ENCODE measurements at places on chromosomes 12 and 14. TPM values are rescaled to one million over a fixed set of nuclear protein-coding genes. Genes with fewer than 3 reads are reported as not detected.

- peaks cover 5% of the 10 kb centered on the region for H3K36me3 ChIP-seq
- H3K27me3 ChIP-seq: no peaks in the 10 kb centered on the region
- peak overlapping the region; percentile 50 for H3K27ac ChIP-seq
Observed at GRCh38 chr12:67669217-67669933, 20.8 kb downstream of the DYRK2 start.

DNA sequence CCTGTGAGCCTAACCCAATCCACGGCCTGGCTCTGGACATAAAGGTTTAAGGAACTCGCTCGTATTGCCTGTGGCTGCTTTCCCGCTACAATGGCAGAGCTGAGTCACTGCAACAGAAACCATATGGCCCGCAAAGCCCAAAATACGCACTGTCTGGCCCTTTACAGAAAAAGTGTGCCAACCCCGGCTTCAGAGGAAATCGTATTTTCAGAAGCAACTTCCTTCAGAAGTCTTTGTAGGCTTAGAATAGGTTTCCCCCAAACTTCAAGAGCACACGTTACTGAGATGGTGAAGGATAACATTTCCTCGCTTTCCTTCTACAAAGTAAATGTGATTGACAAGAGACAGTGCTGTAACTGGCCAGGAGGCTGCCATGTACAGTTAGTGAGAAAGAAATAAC is 34.8 kb upstream of the TESC start:
- no peak for DNase-seq
- no peaks in the 10 kb centered on the region for H3K36me3 ChIP-seq
- no peaks in the 10 kb centered on the region for H3K27me3 ChIP-seq
- H3K4me1 ChIP-seq: no peaks in the 10 kb centered on the region

DNA sequence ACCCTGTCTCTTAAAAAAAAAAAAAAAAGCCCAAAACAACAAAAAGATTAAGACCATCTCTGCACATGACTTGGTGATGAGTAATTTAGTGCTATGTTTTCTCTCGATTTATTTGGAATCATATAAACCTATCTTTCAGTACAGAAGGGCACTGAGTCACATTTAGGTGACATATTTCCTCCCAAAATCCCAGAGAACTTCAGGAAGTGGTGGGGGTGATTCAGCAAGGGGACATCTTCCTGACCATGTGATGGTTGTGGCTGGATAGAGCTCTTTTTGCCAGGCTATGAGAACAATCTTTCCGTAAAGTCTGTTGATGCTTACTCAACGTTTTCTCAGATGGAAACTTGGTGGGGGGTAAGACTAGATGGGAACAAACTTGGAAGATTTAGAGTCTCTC is 50.0 kb downstream of the PPFIBP1 start:
- peaks cover 65% of the 10 kb centered on the region for H3K4me1 ChIP-seq
- peak overlapping the region; percentile 94 for H3K27ac ChIP-seq
- DNase-seq: no peak
- no peaks in the 10 kb centered on the region for H3K27me3 ChIP-seq

- H3K36me3 ChIP-seq: no peaks in the 10 kb centered on the region
- no peaks in the 10 kb centered on the region for H3K27me3 ChIP-seq
- no peak overlapping the region for H3K27ac ChIP-seq
- DNase-seq: no peak
Observed at GRCh38 chr12:40032433-40033241, 73.2 kb downstream of the SLC2A13 start.

CNTN1 gene
- total RNA-seq: 1.6 TPM

DNA sequence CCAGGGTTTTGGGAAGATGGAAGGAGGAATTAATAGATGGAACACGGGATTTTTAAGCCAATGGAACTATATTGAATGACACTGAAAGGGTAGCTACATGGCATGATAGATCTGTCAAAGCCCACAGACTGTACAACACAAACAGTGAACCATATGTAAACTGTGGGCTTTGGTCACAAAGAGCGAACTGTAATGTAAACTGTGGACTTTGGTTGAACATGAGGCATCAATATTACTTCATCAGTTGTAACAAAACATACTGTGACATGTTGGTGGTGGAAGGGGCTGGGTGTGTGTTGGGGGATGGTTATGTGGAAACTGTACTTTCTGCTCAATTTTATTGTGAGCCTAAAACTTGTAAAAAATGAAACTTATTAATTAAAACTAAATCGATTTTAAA is 210.6 kb upstream of the HMGA2 start:
- no peaks in the 10 kb centered on the region for H3K27me3 ChIP-seq
- no peaks in the 10 kb centered on the region for H3K36me3 ChIP-seq
- H3K27ac ChIP-seq: no peak overlapping the region
- H3K4me1 ChIP-seq: peaks cover 52% of the 10 kb centered on the region
- no peak overlapping the region for H3K4me3 ChIP-seq

- peaks cover 15% of the 10 kb centered on the region for H3K4me1 ChIP-seq
- no peak overlapping the region for H3K4me3 ChIP-seq
- peaks cover 35% of the 10 kb centered on the region for H3K27me3 ChIP-seq
- no peak overlapping the region for H3K27ac ChIP-seq
Observed at GRCh38 chr12:130713581-130713991, 2.5 kb downstream of the RIMBP2 start.

MAP3K9 gene
- 1.4 TPM for total RNA-seq

DNA sequence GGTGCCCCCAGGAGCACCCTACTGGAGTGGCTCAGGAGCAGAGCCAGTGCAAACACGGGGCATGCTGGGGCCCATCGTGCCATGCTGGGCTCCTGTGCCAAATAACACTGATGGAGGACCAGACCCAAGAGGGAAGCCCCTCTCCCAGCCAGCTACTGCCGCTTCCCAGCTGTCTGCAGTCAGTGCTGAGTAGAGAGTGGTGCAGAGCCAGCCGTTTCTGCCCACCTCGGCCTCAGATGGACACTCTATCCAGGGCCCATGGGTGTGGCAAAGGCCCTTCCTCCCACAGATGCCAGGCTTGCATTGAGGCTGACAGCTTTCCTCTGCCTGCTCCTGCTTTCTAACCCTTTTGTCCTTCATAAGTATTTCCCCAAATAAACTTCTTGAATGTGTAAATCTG is 13.2 kb downstream of the CLBA1 start:
- no peaks in the 10 kb centered on the region for H3K27me3 ChIP-seq
- no peak overlapping the region for H3K4me3 ChIP-seq
- H3K27ac ChIP-seq: no peak overlapping the region
- no peaks in the 10 kb centered on the region for H3K4me1 ChIP-seq
- DNase-seq: no peak

DNA sequence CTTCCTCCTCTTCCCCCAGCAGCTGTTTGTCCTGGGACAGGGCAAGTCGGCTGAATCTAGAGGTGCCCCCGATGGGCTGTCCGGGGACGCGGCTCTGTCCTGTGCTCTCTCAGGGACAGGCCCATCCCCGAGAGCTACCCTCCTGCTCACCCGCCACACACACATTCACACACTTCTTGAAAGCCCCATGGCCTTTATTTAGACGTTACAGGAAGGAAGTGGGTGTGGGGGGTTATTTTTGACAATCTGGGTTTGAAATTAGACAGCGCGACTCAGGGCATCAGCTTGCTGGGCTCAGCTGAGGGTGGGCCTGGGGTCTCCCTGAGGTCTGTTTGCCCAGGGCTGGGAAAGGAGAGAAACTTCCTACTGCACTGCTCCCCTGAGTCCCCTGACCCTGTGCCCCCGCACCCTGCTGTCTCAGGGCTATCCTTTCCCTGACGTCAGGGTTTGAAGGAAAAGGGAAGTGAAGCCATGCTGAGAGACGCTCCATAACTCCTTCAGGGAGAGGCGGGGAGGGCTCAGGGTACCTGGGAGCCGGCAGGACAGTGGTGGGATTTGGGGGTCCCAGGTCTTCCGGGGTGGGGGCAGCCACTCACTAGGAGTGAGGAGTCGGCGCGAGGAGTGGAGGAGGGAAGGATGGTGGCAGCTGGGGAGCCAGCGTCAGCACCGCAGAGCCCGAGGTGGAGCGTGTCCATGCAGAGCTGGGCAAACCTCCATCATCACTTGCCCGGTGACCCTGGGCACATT is 8.1 kb downstream of the PTPN6 start:
- no peak for DNase-seq
- no peaks in the 10 kb centered on the region for H3K27me3 ChIP-seq
- H3K4me1 ChIP-seq: peaks cover 15% of the 10 kb centered on the region
- no peaks in the 10 kb centered on the region for H3K36me3 ChIP-seq
- H3K4me3 ChIP-seq: no peak overlapping the region

DNA sequence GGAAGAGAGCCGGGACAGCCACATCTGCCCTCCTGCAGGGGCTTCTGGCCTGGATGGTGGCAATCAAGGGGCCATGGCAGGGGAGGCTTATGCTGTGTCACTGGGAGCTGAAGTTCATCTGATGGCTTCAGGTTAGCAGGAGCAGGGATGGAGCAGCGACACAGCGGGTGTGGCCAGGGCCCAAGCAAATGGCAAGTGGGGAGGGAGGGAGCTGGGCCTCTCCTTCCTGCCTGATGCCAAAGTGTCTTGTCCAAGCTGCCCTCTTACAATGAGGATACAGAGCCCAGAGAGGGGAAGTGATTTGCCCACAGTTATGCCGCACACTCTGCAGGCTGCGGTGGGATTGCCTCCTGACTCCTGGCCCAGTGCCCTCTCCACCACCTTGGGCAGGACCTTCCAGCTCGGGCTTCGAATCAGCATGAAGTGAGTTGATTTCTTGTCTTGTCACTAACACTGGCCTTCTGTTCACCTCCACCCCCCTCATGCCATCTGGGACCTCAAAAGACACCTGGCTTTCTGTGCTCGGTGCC is 51.3 kb downstream of the IQSEC3 start:
- H3K4me3 ChIP-seq: no peak overlapping the region
- no peak for DNase-seq
- H3K36me3 ChIP-seq: no peaks in the 10 kb centered on the region
- peaks cover 34% of the 10 kb centered on the region for H3K27me3 ChIP-seq

DNA sequence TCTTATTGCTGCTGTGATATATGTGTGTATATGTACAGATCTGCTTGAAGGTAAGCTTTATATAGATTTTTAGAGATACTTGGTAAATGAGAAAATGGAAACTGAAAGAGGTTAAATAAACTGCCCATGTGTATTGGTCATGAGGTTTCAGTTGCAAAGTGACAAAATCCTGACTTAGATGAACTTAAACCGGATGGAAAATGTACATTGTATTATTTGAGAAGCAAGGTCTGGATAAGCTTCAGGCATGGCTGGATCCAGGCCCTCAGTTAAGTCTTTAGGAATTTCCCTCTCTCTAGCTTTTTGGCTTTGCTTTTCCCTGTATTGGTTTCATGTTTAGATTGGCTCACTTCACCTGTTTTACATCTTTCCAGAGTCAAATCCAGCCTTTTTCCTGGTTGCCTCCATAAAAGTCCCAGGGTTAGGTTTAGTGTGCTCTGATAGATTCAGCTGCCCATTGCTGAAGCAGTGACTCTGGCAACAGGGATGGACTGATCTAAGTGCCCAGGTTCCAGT is 21.0 kb upstream of the MAP1LC3B2 start:
- no peaks in the 10 kb centered on the region for H3K27me3 ChIP-seq
- H3K4me3 ChIP-seq: no peak overlapping the region
- no peak overlapping the region for H3K27ac ChIP-seq
- H3K4me1 ChIP-seq: peaks cover 63% of the 10 kb centered on the region
- no peak for DNase-seq
- H3K36me3 ChIP-seq: no peaks in the 10 kb centered on the region

DNA sequence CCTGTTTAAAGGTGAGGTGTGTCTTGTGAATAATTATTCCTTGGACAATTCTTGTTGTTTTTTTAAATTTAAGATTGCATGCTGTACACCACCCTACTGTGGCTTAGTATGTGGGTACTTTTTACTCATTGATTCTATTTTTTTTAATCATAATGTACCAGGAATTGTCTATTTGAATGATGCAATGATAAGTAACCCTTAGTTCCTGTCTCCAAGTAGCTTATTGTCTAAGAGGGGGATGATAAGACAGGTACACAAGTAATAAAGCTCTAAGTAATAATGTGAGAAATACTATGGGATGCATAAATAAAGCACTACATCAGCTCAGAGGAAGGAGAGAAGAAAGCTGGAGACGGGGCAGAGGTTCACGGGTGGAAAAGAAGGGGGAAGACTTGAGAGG is 90.9 kb downstream of the MYRFL start:
- no peak for DNase-seq
- H3K36me3 ChIP-seq: no peaks in the 10 kb centered on the region
- peaks cover 2% of the 10 kb centered on the region for H3K27me3 ChIP-seq
- H3K27ac ChIP-seq: no peak overlapping the region
- no peaks in the 10 kb centered on the region for H3K4me1 ChIP-seq
- H3K4me3 ChIP-seq: no peak overlapping the region

CLEC12A gene
- not detected for total RNA-seq

GPR132 gene
- total RNA-seq: 0.24 TPM

- no peaks in the 10 kb centered on the region for H3K36me3 ChIP-seq
- H3K4me1 ChIP-seq: peaks cover 3% of the 10 kb centered on the region
- peaks cover 4% of the 10 kb centered on the region for H3K27me3 ChIP-seq
- H3K4me3 ChIP-seq: no peak overlapping the region
- no peak for DNase-seq
Observed at GRCh38 chr12:31896514-31897039, 62.6 kb upstream of the RESF1 start.

GRCh38 chr14:95362138-95362494 is 42.4 kb upstream of the CLMN start:
- H3K36me3 ChIP-seq: no peaks in the 10 kb centered on the region
- H3K27ac ChIP-seq: no peak overlapping the region
- peaks cover 50% of the 10 kb centered on the region for H3K27me3 ChIP-seq
- DNase-seq: no peak
- H3K4me1 ChIP-seq: peaks cover 9% of the 10 kb centered on the region
- no peak overlapping the region for H3K4me3 ChIP-seq

GRCh38 chr12:58346032-58346632 is 404.8 kb downstream of the ATP23 start:
- peaks cover 5% of the 10 kb centered on the region for H3K36me3 ChIP-seq
- H3K4me1 ChIP-seq: peaks cover 55% of the 10 kb centered on the region
- H3K4me3 ChIP-seq: no peak overlapping the region
- no peaks in the 10 kb centered on the region for H3K27me3 ChIP-seq

DNA sequence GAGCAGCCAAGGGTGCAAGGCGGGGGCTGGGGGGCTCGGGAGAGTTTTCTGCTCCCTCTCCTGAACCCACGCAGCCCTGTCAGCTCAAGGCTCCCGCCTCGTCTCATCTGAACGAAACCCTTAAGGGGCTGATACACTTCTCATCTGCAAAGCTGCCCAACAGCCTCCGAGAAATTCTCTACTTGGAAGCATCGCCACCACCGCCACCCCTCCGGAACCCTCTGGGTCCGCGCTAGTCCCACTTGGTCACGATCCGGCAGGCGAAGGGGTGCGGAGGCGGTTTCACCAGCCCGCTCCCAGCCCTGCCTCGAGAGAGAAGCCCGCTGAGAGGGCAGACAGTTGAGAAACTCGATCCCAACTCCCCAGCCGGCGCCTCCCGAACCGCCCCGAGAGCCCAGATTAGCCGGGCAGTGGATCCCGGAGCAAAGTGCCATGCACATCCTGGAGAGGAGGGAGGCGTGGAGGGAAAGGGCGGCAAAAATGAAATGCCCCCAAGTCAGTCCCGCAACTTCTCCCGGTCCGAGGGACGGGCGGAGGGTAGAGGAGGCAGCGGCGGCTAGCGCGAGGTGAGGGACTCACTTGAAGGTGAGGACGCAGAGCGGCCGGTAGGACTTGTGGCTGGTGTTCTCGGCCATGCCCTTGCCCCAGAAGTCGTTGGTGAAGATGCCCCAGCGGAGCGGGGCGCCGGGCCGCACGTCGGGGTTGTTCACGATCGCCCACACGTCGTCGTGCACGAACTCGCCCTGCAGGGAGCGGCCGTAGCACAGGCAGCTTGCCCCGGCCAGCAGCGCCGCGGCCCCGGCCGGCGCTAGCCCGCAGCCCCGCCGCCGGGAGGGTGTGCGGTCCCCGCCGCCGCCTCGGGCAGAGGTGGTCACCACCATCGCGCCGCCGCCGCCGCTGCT is 620 bp downstream of the TMTC1 start:
- peak; percentile 85 for DNase-seq
- H3K4me3 ChIP-seq: peak overlapping the region; percentile 96
- H3K27ac ChIP-seq: peak overlapping the region; percentile 90
- H3K4me1 ChIP-seq: peaks cover 32% of the 10 kb centered on the region
- peaks cover 3% of the 10 kb centered on the region for H3K36me3 ChIP-seq
- peaks cover 6% of the 10 kb centered on the region for H3K27me3 ChIP-seq

SLC5A8 gene
- total RNA-seq: not detected

PLBD2 gene
- 103 TPM for total RNA-seq

Measured in osteocyte (in vitro differentiated cells).